ENCODE measurements at places on chromosomes 7 and 10. TPM values are rescaled to one million over a fixed set of nuclear protein-coding genes. Genes with fewer than 3 reads are reported as not detected.

- no peaks in the 10 kb centered on the region for H3K36me3 ChIP-seq
- no peak for DNase-seq
- no peak overlapping the region for H3K4me3 ChIP-seq
- no peak overlapping the region for H3K27ac ChIP-seq
- H3K27me3 ChIP-seq, result no peaks in the 10 kb centered on the region
Measured at GRCh38 chr10:71268758-71269157, 50.3 kb upstream of the SLC29A3 start.

GRCh38 chr7:46385662-46386309 lies 464.7 kb upstream of the IGFBP3 start:
- no peaks in the 10 kb centered on the region for H3K4me1 ChIP-seq
- no peaks in the 10 kb centered on the region for H3K27me3 ChIP-seq

- no peak for DNase-seq
- H3K27ac ChIP-seq, result no peak overlapping the region
- H3K4me1 ChIP-seq, result no peaks in the 10 kb centered on the region
Measured at GRCh38 chr7:126449611-126450268, 803.0 kb downstream of the GRM8 start.

- peaks cover 9% of the 10 kb centered on the region for H3K4me1 ChIP-seq
- DNase-seq, result peak; percentile 67
- no peak overlapping the region for H3K27ac ChIP-seq
- H3K27me3 ChIP-seq, result no peaks in the 10 kb centered on the region
- no peak overlapping the region for H3K4me3 ChIP-seq
Measured at GRCh38 chr10:30413996-30414576, 19.9 kb upstream of the MAP3K8 start.

- peaks cover 25% of the 10 kb centered on the region for H3K36me3 ChIP-seq
- no peaks in the 10 kb centered on the region for H3K4me1 ChIP-seq
- no peak for DNase-seq
- H3K27ac ChIP-seq, result no peak overlapping the region
- H3K4me3 ChIP-seq, result no peak overlapping the region
Measured at GRCh38 chr10:113891476-113891875, 37.0 kb downstream of the NHLRC2 start.

DNA sequence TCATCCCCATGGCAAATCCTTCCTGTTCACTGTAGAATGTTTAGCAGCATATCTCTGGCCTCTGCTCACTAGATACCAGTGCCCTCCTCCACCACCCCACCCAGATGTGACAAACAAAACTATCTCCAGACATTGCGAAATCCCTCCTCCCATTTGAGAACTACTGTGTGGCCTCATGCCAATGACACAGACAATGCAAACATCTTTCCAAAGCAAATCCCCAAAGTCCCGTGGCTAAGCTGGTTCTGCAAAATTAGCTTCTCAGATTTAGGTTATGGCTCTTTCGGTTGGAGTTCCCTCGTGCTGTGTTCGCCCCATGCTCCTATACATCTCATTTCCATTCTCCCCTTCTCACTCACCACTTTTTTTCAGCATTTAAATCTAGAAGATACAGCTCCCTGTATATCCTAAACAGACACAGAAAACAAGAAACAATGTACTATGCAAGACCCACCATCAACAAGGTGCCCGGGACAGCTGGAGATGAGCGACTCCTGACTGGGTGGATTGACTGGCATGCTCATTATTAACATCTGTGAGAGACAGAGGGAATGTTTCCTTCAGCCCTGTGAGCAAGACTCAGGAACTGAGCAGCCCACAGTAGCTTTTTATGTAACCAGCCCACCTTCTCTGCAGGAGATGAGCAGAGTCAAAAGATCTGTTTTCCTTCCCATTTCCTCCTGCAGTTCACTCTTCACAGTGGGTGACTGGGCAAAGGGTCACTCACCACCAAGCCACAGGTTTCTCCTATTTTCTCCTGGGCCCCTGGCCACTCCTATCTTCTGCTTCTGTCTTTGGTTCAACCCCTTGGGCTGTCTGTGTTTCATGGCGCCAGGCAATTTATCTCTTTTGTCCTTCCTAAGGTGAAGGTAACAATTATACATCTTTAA lies 225.7 kb upstream of the AOAH start:
- no peak overlapping the region for H3K4me3 ChIP-seq
- H3K27ac ChIP-seq, result no peak overlapping the region
- DNase-seq, result no peak
- no peaks in the 10 kb centered on the region for H3K27me3 ChIP-seq

- H3K4me3 ChIP-seq, result no peak overlapping the region
- no peaks in the 10 kb centered on the region for H3K36me3 ChIP-seq
- DNase-seq, result no peak
- no peaks in the 10 kb centered on the region for H3K4me1 ChIP-seq
- no peak overlapping the region for H3K27ac ChIP-seq
- H3K27me3 ChIP-seq, result no peaks in the 10 kb centered on the region
Measured at GRCh38 chr7:142847353-142847752, 7.5 kb upstream of the EPHB6 start.

DNA sequence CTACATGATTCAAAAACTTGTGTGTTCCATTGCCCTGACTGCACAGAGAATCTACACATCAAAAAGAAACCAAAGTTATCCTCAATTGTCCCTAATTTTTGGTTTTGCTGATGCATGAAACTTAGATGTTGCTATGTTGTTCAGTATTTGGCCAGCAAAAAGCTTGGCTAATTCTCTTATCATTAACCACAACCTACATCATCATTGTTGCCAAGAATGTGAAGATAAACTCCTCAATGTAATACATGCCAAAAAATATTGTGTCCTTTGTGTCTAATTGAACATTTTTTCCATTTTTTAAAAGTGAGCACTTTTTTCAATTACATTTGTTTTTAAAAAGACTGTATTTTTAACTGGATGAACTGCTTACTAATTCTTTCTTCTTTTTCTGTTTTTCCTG lies 268.0 kb upstream of the SEMA3D start:
- H3K36me3 ChIP-seq, result no peaks in the 10 kb centered on the region
- no peak for DNase-seq
- H3K4me3 ChIP-seq, result no peak overlapping the region
- H3K27me3 ChIP-seq, result no peaks in the 10 kb centered on the region
- no peak overlapping the region for H3K27ac ChIP-seq
- no peaks in the 10 kb centered on the region for H3K4me1 ChIP-seq

GRCh38 chr10:74755273-74755672 lies 71.1 kb upstream of the KAT6B start:
- no peak overlapping the region for H3K27ac ChIP-seq
- no peaks in the 10 kb centered on the region for H3K27me3 ChIP-seq
- H3K36me3 ChIP-seq, result no peaks in the 10 kb centered on the region
- H3K4me1 ChIP-seq, result peaks cover 3% of the 10 kb centered on the region

DNA sequence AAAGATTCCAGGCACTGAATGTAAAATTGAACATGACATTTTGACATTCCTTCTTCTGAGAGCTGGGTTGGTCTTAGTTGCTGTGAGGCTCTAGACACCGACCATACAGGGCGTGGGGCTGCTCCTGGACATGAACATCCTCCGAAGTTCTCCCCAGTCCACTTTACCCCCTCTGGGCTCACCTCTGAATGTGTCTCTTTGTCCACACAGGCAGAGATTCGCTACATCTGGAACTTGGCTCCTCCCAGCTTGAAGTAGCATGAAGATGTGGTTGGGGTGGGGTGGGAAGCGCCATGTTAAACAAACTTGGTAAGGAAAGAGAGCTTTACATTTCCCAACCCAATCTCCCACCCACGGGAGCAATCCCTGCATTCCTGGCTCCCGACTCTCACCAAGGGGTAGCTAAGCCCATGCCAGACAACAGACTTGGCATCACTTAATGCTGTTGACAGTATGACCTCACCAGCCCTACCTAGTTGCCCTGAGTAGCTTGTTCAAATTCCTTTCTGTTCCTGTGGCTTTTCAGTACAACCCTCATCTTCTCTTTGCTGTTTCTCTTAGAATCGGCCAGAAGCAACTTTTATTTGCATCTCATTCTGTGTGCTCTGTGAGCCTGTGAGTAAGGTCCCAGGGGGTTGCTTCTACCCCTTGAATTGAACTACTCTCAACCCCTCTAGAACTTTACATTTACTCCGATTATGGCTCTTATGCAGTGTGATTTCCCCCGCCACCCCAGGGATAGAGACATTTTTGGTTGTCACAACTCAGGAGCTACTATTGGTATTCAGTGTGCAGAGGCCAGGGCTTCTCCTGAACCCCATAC lies 211.4 kb downstream of the SEC23IP start:
- H3K27me3 ChIP-seq, result peaks cover 3% of the 10 kb centered on the region
- no peaks in the 10 kb centered on the region for H3K36me3 ChIP-seq
- H3K4me3 ChIP-seq, result no peak overlapping the region
- no peak overlapping the region for H3K27ac ChIP-seq
- no peak for DNase-seq
- H3K4me1 ChIP-seq, result no peaks in the 10 kb centered on the region

- no peak overlapping the region for H3K4me3 ChIP-seq
- H3K36me3 ChIP-seq, result no peaks in the 10 kb centered on the region
- H3K27me3 ChIP-seq, result no peaks in the 10 kb centered on the region
- H3K4me1 ChIP-seq, result no peaks in the 10 kb centered on the region
- no peak for DNase-seq
Measured at GRCh38 chr10:116385311-116385710, 42.3 kb upstream of the PNLIPRP3 start.

GRCh38 chr10:34176351-34176750 lies 638.7 kb downstream of the PARD3 start:
- H3K4me3 ChIP-seq, result no peak overlapping the region
- no peaks in the 10 kb centered on the region for H3K36me3 ChIP-seq
- no peaks in the 10 kb centered on the region for H3K27me3 ChIP-seq
- no peak overlapping the region for H3K27ac ChIP-seq
- DNase-seq, result no peak

- H3K4me3 ChIP-seq, result peak overlapping the region; percentile 46
- peaks cover 7% of the 10 kb centered on the region for H3K4me1 ChIP-seq
- peak; percentile 49 for DNase-seq
- H3K36me3 ChIP-seq, result peaks cover 4% of the 10 kb centered on the region
- H3K27ac ChIP-seq, result no peak overlapping the region
Measured at GRCh38 chr7:28096713-28097112, 83.9 kb downstream of the JAZF1 start.

Gene WEE2
- total RNA-seq, result not detected

Gene OPALIN
- not detected for total RNA-seq

Gene C10orf53
- total RNA-seq, result not detected

Gene CFAP70
- 2.6 TPM for total RNA-seq

Gene ZNF488
- total RNA-seq, result not detected

Measured in CD4-positive, CD25-positive, alpha-beta regulatory T cell (primary cell).